ENCODE measurements at places on chromosomes 2 and 18.

DNA sequence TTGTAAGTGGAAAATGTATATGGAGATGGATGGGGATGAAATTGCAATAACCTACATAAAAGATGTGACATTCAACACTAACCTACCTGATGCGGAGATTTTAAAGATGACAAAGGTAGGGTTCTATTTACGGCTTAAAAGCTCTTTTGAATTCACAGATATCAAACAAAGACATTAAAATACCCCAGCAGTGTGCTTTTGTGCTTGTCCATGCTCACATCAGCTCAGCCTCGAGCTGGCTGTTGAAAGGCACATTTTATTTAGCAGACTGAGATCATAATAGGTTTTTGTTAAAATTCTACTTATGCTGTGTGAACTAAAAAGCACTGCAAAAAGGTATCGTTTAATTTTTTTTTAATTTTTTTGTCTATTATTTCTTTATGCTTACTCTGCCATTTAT lies 96.0 kb upstream of the CDCA7 start:
- DNase-seq = no peak

DNA sequence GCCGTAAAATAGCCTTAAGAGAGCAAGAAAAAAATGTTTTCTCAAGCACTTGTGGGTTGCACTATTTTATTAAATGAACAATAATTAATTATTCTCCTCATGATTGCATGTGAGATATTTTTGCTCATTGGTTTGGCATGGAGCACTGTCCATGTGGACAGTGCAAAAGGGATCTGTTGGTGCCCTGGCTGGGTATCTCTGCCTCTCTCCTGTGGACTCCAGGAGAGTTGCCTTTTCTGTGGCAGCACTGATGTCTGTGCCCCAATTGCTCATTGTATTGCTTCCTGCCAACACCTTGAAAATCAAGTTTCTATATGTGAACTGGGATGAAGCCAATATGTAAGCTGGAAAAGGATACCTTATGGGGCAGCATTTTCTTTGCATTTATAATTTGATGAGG lies 131.7 kb downstream of the SETBP1 start:
- DNase-seq = no peak

DNA sequence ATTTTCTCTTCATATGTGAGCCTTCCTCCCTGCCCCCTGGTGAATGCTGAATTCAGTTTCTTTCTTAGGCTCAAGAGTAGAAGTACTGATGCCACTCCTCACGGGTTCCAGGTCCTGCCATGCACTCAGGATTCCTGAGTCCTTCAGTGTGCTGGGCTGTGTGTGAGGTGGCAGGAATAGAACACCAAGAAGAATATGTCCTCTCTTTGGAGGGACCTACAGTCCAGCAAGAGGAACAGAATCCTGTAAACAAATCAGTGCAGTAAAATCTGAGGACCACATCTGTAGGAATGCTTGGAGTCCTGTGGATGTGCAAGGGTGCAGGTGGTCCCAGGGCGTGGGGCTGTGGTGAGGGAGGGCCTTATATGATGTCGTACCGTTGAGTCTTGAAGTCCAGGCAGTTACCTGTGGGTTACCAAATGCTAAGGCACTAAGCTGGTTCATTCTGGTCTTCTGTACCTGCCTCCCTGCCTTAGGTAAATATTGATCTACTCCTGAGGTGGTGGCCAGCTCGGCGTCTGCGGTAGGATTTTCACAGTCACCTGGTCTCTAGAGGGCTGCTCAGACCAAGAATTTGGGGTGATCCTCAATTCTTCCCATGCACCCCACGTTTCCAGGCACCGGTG lies 5.5 kb downstream of the ASAP2 start:
- no peak for DNase-seq

DNA sequence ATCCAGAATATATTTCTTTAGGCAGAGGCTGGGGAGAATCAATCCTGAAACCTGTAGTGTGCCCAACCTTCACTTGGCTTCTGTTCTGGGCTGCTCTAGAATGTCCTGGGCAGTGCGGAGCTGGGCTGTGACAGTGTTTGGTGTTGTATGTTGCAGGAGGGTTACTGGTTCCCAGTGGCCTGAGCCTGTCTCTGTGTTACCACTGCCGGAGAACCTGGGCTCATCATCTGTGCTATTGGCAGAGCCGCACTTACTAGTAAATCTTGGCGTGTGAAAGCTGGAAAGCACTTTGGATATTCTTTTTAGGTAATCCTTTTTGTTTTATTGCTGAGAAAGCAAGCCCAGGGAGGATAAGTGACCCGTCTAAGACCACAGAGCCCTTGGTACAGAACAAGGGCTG lies 412.9 kb downstream of the SLC4A3 start:
- DNase-seq = no peak

- no peak for DNase-seq
Observed at GRCh38 chr2:201432621-201433393, 18.5 kb downstream of the TRAK2 start.

DNA sequence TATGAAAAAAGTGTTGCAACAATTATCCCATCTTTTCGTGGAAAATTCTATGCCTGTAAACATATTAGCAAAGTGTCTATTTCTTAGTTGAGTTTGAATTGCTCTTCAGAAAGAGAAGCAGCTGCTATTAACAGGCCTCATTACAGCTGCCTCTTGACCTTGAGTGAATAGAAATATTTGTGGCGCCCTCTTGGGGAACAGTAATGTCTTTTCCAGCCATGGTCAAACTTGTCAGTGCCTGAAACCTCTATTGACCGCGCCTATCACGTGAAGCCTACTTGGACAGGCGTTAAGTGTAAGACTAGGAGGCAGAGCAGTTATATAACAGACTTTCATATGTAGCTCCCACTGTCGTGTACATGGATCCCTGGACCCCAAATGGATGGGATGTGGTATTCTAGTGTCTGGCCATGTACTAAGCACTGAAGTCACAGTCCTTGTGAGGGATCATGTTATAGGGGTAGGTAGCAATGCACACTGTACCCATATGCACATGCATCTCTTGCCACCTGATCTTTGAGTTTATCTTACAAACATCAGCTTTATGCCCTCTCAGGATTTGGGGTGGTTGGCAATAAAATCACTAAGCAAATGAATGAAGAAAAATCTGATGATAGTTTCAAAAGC lies 245.0 kb downstream of the PTGR3 start:
- peak; percentile 36 for DNase-seq

- no peak for DNase-seq
Observed at GRCh38 chr2:147925886-147926285, 81.1 kb downstream of the ACVR2A start.

GRCh38 chr2:221343524-221343923 lies 228.6 kb downstream of the EPHA4 start:
- DNase-seq = no peak

DNA sequence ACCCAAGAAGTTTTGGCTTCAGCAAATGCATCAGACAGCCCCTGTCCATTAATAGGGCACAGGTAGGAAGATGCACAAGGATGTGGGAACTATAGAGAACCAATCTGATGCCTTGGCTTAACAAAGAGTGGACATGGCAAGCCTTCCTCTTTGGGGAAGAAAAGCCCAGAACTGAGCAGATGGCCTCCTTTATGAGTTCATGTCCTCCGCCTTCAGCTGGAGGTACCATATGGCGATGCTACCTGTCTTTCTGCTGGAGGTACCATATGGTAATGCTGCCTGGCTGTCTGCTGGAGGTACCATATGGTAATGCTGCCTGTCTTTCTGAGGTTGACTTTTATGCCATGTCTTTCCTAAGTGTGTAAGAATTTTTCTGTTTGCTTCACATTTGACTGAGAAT lies 6.0 kb downstream of the RETREG2 start:
- DNase-seq = no peak

- peak; percentile 12 for DNase-seq
Observed at GRCh38 chr2:16546128-16546754, 119.4 kb downstream of the CYRIA start.

GRCh38 chr2:86157009-86157556 lies 38.2 kb downstream of the IMMT start:
- no peak for DNase-seq

GRCh38 chr18:37364237-37364636 lies 201.4 kb downstream of the CELF4 start:
- DNase-seq = no peak

GRCh38 chr2:217774232-217774631 lies 228.6 kb downstream of the TNS1 start:
- DNase-seq = no peak

DNA sequence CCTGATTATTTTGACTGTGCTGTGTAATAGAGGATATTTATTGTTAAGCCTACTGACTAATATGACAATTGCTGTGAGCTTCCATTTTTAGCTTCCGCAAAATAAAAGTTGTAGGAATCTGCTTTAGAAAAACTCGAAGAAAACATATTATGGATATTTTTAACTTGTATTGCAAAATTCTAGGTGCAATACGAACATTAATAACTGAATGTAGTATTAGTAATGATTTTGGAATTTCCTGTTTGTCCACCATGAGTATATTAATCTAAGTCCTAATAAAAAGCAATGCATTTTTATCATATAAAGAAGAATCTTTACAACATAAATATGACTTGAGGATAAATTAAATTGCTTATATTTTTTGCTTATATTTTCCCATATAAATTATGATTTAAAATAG lies 2.4 kb upstream of the DSC3 start:
- no peak for DNase-seq

DNA sequence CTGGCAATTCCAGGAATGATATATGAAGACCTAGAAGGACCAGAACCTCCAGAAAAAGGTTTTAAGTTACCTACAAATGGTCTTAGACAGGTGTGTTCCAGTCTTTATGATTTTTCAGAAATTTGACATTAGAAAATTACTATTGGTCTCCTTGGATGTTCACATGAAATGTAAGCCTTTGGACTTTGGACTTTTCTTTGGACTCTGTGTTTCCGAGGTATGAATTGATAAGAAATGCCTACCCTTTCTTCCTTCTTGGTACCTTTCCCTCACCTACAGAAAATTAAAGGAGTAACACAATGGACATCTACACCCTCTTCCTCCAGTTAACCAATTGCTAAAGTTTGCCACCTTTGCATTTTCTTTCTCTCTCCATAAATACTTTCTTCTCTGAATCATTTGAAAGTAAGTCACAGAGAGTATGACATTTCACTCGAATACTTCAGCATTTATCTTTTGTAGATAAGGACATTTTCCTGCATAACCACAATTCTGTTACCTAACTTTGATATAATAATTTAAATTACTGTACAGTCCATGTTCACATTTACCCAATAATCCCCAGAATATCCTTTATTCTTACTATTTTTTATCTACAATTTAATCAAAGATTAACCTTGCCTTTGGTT lies 26.2 kb downstream of the CEP192 start:
- no peak for DNase-seq

DNA sequence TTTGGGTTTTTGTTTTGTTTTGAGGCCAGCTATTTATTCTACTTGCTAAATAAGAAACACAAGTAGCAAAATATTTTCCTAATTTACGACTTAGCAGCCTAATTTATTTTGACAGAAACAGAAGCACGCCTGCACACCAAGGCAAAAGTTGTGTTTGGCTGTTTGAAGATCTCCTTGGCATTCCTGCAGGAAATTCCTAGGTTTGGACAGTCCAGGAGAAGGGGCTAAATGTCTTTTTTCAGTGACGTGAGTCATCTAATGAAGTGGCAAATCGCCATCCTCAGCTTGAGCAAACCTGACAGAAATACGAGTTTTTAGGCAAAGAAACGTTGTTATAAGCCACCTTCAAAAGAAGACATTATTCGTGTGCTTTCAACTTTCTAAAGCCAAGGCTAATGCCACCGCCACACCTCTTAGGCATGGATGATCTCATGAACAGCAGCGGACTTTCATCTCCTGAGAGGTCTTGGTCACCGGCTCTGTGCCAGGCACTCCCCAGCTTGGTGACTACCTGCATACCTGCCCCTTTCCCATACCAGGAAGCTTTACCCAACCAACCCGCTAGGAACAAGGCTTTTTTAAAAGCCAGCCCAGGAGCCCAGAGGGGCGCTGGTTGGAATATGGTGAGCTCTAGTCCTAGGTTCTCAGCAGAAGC lies 30.9 kb downstream of the STK39 start:
- DNase-seq = no peak

DNA sequence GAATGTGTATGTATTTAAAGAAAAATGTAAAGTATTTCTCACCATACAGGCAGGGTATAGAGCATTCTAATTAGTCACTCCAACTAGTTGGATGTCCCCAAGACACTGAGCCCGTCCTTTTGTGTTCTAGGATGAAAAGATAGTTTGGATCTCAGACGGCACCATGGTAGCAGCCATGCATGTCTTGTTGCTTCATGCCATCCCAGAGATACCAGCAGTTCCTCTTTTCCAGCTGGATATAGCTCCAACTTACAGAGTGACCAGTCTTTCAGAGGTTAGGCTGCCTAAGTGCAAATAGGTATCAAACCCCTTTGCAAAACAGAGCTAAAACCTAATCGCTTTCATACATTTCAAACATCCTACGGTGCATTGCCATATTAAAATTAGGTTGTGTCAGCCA lies 275.3 kb downstream of the MTX2 start:
- no peak for DNase-seq

DNA sequence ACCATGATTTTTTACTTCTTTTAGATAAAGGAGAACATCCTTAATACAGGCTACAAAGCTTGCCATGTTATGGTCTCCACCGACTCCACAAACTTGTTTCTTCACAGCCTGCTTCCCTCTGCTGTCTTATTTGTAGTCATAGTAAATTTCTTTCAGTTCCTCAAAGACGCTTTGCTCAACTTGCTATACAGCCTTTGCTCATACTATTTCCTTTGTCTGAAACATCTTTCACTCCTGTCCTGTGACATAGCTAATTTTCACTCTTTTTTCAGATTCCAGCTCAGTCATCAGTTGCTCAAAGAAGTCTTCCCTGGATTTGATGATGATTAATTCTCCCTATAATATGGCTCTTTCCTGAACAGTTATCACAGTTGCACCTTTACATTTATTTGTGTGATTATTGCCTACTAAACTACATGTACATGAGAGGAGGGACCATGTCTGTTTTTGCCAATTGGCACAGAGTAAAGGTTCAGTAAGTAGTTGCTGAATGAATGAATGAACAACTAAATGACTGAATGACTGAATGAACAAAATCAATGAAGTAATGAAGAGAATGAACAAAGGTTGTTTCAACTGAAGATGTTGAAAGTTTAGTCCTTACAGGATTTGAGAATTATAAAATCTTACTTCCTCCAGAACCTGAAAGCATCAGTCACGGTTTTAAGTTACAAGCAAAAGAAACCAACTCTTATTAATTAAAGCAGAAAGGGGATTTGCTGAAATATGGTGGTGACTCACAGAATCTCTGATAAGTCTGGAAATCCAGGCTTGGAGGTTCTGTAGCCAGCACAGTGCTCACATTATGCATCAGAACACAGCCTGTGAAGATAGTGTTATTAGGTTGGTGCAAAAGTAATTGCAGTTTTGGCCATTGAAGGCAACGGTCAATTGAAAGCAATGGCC lies 186.4 kb upstream of the FAM98A start:
- DNase-seq = no peak

Data from H7 (cell line).